Kidney epithelial cell (primary cell): ENCODE measurements at places on chromosomes 5 and 9. TPM values are rescaled to one million over a fixed set of nuclear protein-coding genes. Genes with fewer than 3 reads are reported as not detected.
A peak's percentile ranks its signal among the peaks of the same experiment; 100 is the strongest.

GRCh38 chr9:72537671-72538070 lies 16.3 kb downstream of the TMC1 start:
- DNase-seq = no peak

DNA sequence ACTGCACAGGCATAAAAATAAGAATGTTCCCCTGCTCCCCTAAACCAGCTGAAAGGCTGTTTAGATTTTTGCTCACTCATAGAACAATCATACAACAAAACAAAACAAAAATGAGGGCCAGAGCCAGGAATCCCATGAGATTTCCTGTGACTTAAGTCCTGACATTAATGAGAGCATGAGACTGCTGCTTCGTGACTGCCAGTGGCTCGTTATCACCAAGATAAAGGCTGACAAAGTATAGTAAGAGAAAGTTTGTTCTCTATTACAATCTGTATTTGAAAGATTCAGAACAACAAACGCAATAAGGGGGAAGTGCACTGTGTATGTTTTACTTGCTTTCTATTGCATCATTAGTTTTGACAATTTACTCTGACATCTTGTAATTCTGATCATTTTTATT lies 837.1 kb upstream of the C9orf72 start:
- DNase-seq = no peak

DNA sequence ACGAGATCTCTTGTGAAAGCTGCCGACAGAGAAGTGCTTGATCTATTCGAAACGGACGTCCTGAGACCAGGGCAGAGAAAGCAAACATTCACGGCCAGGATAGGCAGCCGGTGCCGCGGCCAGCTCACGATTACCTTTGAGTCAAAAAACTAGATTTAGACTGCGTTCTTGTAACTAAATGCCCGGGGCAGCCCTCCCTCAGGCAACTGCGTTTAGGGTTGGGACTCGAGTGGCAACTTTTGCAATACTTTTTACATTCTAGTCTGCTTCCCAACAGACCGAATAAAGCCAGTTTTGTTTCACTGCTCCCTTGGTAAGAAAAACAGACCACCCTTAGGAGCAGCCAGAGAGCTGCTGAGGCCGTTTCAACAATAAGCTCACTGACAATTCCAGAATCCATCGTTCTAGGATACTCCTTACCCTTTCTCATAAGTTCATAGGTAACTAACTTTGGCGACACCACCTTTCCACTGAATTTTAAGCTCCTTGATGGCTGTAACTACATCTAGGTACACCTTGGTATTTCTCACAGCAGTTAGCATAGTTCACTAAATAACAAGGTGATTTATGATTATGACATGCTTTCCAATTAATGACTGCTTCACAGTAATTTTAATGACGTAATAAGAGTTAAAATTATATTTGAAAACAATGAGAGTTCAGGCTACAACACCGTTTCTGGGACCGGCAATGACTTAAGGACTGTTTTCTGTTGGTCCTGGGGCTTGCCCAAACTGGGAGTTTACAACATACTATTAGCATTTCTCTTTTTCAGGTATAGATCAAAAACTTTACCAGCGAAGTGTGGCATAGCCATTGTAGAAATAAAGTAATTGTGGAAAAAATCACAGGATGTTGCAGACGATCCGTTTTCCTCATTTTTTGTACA lies 899 bp upstream of the RAPGEF6 start:
- no peak for DNase-seq

DNA sequence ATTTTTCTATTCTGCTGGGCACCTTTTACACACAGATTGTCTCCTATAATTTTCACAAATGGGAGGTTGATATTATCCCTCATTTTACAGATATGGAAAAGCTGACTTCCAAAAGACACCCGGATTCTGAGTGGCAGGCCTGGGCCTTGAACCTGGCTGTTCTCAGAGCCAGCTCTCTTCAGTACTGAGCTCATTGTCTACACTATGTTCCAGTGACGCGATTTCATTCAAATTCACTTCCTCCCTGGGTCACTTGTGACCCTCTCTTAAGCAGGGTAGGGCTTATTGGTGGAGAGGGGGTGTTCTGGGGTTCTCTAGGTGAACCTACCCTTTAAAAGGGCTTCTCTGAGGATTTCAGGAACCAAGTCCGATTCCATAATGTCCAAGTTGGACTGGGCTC lies 70.2 kb downstream of the ANKRD33B start:
- no peak for DNase-seq

RFESD gene
- total RNA-seq = 0.21 and 0.41 TPM in 2 replicates

- DNase-seq = no peak
Measured at GRCh38 chr5:93289942-93290341, 291.1 kb downstream of the NR2F1-AS1 start.

DNA sequence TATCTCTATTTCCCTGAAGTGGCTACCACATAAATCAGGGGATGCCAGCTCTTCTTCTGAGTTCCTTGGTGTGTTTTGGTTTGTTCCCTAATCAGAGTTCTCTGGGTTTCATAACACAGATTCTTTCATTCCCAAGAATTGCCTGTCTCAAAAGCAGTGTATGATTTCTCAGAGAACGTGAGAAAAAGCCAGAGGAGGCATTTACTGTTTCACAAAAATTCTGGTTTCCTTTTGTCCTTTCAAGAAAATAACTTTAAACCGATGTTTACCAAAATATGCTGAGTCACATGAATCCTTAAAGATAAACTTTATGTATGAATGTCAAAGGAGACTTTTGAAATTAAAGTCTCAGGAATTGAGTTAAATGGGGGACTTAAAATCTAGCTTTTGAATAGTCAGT lies 314.3 kb downstream of the EBF1 start:
- no peak for DNase-seq

PTPRD gene
- 18.8 and 25.8 TPM in 2 replicates for total RNA-seq

DNA sequence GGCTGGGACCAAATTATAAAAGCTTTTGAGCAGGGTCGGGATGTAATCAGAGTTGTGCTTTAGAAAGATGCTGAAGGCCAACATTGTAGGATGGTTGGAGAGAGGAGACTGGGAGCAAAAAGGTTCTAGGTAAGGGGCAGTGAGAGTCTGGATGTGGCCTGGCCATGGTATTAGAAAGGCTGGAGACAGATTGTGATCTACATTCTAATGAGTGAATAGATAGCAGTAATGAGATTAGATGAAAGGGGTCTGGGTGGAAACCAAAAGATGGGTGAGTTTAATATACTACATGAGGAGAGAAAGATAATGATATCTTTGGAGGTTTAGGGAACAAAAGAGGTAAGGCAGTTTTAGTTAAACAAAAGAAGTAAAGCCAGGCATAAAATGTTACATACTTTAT lies 88.8 kb upstream of the SH3GL2 start:
- DNase-seq = no peak

DNA sequence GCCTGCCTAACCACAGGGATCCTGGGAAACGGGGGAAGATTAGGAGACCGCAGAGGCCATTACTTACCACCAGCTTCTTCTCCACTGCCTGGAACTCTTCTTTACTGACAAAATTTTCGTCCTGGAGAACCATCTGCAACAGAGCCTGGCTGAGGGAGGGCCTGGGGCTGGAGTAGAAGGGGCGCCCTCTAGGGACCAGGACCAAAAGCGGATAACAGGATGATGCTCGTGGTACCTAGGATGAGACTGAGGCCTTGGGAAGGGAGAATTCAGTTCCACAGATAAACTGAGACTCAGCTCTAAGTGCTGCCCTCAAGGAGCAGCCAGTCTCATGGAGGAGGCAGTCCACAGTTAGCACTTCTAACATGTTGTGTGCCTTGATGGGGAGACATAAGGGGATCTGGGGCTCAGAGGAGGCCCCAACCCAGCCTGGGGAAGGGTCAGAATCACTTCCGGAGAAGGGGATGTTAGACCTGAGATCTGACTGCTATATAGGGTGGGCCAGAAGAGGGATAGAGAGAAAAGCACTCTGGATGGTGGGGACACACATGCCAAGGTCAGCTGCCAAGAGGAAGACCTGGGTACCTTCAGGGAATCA lies 1.2 kb downstream of the SPATA24 start:
- DNase-seq = no peak

DNA sequence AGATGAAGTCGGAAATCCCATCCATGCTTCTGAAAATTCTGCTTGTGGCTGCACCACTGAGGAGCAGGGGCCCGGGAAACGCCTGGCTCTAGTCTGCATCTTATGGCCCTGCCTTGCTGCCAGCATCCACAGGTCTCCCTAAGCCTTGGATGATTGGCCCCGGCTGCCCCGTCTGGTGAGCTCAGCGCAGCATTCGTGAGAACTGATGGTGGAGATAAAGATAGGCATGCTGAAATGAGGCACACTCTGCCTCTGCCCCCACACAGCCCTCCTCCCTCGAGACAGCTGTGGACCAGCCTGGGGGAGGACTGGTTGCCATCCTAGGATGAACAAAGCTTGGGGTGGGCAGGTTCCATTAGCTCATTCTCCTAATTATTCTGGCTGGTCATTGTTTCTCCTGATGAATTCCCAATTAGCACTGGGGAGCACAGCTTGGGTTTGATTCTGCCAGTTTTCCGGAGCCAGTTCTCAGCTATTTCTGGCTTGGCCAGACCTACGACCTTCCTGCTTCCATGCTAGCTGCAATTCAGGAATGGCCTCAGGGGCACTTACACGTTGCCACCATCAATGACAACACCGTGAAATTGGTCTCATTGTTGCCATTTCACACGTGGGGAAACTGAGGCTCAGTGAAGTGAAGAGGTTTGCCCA lies 62.8 kb upstream of the CPEB4 start:
- peak; percentile 67 for DNase-seq

DNA sequence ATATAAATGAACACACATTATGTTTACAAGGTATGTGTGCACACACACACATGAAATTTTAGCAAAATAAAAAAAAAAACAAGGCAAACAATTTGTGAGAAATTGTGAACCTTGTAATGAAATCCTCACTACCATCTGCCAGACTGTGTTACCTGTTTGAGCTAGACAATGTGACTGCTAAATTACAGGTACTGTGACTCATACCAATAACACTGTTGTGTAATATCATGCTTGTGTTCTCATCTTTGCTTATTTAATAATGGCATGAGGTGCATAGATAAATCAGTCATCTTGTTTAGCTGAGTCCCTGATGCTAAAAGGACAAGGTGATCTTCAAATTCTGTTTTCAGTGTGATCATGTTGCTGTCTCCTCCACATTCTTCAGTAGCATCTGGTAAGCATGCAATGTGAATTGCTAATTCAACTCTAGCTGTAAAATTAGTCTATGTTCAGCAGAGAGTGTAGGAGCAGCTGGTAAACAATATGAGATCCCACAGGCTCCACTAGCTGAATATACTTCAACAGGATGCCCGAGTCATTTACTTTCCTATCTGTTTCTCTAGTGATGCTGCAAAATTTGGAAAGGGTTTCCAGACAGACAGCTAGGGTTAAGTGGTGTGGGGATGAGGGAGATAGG lies 966.3 kb upstream of the C9orf72 start:
- no peak for DNase-seq

ARRDC1 gene
- 84.2 and 110 TPM in 2 replicates for total RNA-seq

DNA sequence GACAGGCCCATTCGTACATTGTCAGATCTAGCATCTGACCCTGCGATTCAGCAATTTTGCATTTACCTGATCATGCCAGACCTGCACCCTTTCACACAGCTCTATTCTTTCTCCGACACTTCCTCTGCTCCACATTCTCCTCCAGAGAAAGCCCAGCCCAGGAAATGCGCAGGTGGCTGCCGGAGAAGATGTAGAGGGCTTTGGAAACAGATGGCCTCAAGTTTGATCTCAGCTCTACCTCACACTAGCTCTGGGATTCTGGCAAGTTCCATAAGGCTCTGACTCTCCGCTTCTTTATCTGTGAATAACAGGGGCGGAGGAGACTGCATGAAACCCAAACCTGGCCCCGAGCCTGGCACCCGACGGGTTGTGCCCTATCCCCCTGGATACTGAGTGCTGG lies 61.5 kb downstream of the GABBR2 start:
- no peak for DNase-seq

- no peak for DNase-seq
Measured at GRCh38 chr9:28678097-28678496, 1104.8 kb upstream of the C9orf72 start.
